CD4-positive, alpha-beta T cell treated with Interleukin-4 for 1 hour (primary cell): ENCODE measurements at places on chromosomes 7 and 10.

DNA sequence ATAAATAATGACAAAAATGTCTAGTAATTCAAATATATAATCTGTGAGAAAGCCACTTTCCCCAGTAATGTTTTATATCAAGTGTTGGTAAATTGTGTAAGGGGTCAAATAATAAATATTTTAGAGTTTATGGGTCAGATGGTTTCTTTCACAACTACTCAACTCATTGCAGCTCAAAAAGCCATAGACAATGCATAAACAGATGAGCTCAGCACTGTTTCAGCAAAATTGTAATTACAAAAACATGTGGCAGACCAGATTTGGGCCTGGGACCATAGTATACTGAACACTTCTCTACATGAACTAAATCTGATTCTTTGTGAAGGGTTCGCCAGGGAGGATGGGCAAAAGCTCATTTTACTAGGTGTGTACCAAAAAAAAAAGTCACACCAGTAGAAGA lies 460.8 kb downstream of the NRG3 start:
- no peak for DNase-seq

DNA sequence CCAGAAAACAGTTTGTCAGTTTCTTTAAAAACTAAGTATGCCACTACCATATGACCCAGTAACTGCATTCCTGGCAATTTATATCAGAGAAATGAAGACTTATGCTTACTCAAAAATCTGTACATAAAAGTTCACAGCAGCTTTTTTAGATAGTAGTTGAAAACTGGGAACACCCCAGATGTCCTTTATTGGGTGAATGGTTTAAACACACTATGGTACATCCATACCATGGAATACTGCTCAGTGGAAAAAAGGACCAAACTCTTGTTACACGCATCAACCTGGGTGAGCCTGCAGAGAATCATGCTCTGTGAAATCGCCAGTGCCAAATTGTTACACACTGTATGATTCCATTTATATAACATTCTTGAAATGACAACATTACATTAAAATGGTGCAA lies 127.6 kb upstream of the RET start:
- no peak for DNase-seq

- DNase-seq, result no peak
These were observed 1.3 kb upstream of the DGKI start for GRCh38 chr7:137848095-137848494.

DNA sequence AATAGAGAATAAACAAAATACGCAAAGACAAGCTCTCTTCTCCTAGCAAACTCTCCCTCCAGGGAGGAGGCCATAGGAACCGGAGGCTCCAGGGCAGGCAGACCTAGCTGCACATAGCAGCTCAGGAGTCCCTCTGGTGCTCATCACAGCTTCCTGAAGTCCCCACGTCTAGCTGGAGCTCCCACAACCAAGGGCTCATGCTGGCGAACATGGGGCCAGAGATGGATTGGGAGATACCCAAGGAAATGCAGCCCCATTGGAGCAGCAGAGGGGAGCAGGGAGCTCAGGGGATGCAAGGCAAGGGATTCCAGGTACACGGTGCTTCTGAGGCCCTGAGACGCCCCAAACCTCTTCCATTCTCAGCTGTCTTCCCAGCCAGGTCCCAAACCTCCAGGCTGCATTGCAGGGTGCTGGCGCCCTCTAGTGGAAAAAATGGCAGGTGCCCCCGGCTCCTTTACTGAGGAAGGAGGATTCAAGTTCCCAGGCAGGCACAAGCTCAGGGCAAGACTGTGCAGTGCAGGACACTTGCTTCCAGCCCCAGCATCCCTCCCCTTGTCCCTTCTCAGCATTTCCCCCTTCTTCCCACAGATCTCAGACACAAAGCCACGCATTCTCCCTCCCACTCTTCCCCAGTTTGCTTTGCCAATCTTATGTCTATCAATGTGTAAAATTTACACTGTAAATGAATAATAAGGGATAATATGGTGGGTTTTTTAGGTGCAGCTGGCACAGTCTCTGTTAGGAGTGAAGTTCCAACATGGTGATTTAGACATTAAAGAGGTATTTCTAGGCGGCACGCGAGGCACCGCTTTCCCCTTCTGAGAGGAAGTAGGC lies 46.2 kb downstream of the GPAM start:
- peak; percentile 46 for DNase-seq

- peak; percentile 69 for DNase-seq
These were observed 2.9 kb upstream of the MYOZ1 start for GRCh38 chr10:73644015-73644743.

GRCh38 chr7:101507791-101508252 lies 121.3 kb downstream of the MYL10 start:
- DNase-seq, result peak; percentile 16

DNA sequence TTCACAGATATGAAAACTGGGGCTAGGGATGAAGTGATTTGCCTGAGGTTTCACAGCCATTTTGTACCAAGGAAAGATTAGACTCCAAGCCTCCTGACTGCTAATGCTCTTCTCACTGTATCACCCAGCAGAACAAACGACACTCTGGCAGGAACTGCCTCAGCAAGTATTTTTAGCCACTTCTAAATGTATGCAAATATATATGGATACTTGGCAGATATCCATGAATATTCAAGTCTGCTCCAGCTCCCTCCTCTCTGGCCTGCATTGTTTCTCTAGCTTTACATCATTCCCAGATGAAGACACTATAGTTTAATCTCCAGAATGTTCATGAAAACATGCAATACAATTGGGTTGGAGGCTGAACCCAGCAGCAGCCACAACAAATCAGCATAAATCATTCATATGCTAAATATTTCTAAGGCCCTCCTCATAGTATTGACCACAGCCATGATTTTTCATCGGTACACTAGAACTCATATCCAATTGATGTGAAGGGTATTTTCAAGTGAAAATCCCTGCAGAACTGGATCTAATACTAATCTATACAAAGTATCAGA lies 65.5 kb downstream of the HPSE2 start:
- no peak for DNase-seq

GRCh38 chr10:104243512-104243911 lies 11.2 kb upstream of the GSTO1 start:
- no peak for DNase-seq
